Activated CD4-positive, alpha-beta T cell treated with anti-CD3 and anti-CD28 coated beads for 1 hour (primary cell): ENCODE measurements at places on chromosomes 1 and 21.

DNA sequence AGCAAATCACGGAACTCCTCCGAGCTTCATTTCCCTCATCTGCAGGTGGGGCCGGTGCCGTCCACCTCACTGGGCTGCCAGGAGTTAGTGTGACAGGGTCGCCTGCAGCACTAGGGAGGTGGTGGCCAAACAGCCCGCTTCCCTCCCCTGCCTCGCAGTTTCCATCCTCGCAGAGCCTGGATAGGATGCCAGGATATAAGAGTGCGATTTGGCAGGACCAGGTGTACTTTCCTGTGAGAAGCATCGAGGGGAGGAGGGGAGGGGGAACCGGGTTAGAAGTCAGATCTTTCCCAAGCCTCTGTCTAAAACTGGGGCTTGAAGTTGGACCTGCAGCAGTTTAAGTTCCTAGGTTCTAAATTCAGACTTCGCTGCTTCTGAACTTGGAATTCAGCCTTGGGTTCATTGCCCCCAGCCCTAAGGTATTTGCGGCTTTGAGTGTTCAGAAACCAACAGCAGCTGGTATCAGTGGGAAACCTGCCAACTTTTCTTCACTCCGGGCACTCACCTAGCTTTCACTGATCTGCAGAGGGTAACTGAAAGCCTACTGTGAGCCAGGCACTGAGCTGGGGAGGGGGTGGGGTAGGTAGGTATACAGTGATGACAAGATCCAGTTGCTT lies 1.7 kb upstream of the JUN start:
- DNase-seq, result peak; percentile 18

DNA sequence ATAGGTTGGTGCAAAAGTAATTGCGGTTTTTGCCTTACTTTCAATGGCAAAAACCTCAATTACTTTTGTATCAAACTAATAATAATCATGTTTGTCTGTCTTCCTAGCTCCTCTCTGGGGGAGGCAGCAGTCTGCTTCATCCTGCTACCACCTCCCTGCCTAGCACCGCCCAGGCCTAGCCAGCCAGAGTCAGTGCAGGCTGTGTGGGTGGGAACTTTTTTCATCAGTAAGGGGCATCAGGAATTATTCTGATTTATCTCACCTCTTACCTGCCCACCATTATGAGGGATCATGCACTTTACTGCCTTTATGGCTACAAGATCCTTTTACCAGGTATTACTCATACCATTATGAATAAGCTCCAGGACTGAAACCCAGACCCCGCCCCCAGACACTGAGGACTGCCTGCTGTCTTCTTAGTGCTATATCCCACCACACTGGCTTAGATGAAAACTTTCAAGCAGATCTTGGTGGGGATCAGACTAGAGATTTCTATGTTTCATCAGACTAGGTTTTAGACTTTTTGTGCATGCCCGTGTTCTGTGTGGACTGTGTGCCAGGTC lies 116.4 kb downstream of the PBX1 start:
- DNase-seq, result no peak

GRCh38 chr1:213987927-213988506 lies at the start of gene PROX1:
PROX1 (plus strand) TSS chr1:213987973; CDS start chr1:213996536, 8,563 bp downstream.
- DNase-seq, result no peak

- no peak for DNase-seq
Measured at GRCh38 chr21:15367061-15367626, 302.3 kb upstream of the NRIP1 start.

DNA sequence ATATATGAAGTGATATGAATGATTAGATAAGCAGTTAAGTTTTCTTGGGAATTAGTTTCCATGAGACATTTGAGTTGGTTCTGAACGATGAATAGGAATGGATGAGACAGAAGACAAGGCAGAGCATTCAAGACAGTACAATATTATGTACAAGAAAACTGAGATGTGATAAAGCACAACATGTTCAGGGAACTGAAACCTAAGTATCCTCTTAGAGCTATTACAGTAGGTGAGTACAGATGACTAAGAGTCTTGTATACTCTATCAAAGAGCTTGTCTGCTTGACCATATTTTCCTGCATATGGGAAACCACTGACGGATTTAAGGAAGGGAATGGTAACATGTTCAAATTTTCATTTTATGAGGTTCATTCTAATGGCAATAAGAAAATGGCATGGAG lies 61.6 kb downstream of the NME7 start:
- DNase-seq, result no peak
